ENCODE measurements at places on chromosomes 5 and 9.
A peak's percentile ranks its signal among the peaks of the same experiment; 100 is the strongest.

DNA sequence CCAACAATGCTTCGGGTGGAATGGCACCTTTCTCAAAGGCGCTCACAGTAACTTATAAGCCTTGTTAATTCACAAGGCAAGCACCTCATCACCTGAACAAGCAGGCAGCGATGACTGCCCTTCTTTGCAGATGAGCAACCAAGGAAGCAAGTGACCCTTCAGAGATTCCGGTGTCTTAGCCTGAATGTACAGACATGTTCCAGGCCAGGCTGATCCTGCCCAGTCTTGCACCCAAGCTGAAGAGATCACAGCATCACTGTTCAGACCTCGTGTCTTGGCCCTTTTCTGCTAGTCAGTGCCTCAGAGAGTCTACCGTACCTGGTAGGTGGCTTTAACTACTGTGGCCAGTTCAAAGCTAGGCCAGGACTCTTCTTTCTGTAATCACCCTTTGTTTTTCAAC, 94.7 kb upstream of the ERCC6L2 start:
- DNase-seq = no peak

DNA sequence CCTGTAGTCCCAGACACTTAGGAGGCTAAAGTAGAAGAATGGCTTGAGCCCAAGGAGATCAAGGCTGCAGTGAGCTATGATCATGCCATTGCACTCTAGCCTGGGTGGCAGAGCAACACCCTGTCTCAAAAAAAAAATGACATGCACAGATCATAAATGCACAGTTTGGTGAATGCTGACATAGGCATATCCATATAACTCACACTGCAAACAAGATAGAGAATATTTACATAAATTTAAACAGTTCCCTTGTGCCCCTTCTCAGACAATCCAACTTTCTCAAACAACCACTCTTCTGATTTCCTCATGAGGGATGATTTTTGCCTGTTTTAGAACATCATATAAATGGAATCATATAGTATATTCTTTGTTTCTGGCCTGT, 88.7 kb upstream of the CAST start:
- no peak for DNase-seq

- no peak for DNase-seq
Observed at GRCh38 chr5:32076699-32077695, 97.1 kb downstream of the GOLPH3 start.

- peak; percentile 74 for DNase-seq
Observed at GRCh38 chr9:121201045-121201737, 478 bp downstream of the RAB14 start.

- DNase-seq = no peak
Observed at GRCh38 chr5:139901986-139902385, 106.4 kb downstream of the PSD2 start.

- DNase-seq = peak; percentile 73
Observed at GRCh38 chr5:176535101-176535663, 2.0 kb downstream of the RNF44 start.

GRCh38 chr5:137400571-137400970, 98.6 kb downstream of the SPOCK1 start:
- DNase-seq = no peak

DNA sequence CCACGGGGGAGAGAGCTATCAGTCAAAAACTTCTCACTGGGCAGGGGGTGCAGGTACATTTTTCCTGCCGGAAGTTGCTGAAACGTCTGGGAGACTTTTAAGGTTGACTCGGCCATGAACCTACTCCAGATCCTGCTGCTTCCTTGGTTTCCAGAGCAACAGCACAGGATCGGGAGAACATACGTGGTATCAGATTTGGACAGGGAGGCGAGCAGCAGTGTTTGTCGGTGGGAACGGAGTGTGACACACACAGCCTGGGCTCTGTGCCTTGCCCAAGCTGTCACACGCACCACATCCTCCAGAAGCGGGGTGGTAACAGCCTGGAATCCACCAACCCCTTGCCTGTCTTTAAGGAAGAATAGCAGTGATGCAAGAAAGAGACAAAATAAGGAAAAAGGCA, 276.5 kb downstream of the SLIT3 start:
- DNase-seq = no peak

- DNase-seq = no peak
Observed at GRCh38 chr9:22052376-22052945, 43.4 kb upstream of the CDKN2B start.

- peak; percentile 37 for DNase-seq
Observed at GRCh38 chr5:59799668-59800346, 93.7 kb downstream of the PDE4D start.

GRCh38 chr5:126848253-126848652, 71.3 kb downstream of the LMNB1 start:
- DNase-seq = no peak

GRCh38 chr9:88390371-88390990, 2.2 kb downstream of the SPIN1 start:
- no peak for DNase-seq

GRCh38 chr9:129273941-129274684, 96.1 kb upstream of the IER5L start:
- DNase-seq = peak; percentile 23

- no peak for DNase-seq
Observed at GRCh38 chr9:133526721-133527321, 2.1 kb upstream of the MYMK start.

DNA sequence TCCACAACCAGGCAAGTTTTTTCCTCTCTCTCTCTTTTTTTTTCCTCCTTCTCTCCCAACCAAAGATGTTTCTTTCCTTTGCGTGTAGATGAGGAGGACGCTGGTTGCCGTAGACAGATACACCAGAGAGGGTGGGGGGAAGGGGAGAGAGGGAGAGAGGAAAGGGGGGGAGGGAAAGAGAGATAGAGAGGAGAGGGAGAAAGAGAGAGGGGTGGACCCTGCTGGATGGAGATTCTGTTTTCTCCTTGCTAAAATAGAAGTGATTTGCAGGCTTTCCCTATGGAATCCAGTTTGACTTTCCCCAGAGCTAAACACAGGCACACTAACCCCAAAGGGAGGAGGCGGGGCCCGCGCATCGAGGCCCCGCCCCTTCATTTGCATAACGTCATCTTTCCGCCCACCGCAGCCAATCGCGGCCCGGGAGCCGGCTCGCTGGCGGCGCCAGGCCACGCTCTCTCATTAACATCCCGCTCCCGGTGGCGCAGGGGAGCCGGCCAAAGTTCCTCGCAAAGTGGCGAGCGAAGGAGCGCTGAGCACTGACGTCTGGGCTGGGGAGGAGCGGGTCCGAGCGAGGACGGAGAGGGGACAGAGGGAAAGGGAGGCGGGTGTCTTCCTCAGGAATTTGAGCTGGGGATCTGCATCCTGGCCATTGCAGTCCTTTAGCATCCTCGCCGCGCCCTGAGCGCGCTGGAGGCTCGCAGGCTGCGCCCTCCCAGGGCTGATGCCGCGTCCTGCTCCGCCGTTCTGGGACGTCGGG, 487 bp upstream of the EBF1 start:
- DNase-seq = peak; percentile 90

- no peak for DNase-seq
Observed at GRCh38 chr5:143966280-143966679, 154.3 kb downstream of the HMHB1 start.

- DNase-seq = no peak
Observed at GRCh38 chr5:56466136-56466816, 233.1 kb upstream of the ANKRD55 start.

DNA sequence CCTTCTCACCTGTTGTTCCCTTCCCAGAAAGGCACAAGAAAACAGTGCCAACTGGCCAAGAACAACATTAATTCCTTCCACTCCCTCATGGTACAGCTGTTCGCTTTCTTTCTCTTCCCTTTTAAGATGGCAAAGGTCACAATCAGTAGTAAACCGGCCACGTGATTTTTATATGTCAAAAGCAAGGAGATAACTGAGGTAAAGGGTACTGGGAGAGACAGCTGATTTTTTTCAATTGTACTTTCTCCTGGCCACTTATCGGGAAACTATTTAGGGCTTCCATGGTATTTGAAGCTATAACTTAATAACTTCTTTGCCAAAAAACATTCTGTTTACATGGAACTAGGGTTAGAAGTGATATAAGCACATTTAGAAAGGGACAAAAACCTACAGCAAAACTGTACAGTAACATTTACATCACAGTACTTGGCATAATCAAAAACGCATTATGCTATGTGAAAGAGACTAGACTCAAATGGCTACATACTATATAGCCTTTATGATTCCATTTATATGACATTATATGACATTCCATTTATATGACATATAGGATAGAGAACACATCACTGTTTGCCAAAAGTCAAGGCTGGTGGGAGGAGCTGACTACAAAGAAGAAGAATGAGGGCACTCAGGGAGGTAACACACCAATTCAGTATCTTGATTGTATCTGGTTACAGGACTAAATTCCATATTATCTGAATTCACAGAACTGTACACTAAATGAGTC, 24.8 kb downstream of the PLPP1 start:
- no peak for DNase-seq

DNA sequence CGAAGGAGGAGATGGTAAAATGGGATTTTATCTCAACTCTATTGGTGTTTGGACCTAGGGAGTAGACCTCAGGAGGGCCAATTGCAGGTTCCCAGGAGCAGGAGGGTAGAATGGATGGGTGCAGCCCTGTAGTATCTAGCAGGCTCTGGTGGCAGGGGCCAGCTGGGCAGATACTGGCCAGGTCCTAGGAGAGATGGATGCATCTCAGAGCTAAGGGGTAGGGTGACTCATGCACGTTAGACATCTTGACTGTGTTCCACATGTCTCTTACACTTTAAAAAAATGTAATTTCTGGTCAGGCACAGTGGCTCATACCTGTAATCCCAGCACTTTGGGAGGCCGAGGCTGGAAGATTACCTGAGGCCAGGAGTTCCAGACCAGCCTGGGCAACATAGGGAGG, 22.4 kb downstream of the PSD2 start:
- no peak for DNase-seq

DNA sequence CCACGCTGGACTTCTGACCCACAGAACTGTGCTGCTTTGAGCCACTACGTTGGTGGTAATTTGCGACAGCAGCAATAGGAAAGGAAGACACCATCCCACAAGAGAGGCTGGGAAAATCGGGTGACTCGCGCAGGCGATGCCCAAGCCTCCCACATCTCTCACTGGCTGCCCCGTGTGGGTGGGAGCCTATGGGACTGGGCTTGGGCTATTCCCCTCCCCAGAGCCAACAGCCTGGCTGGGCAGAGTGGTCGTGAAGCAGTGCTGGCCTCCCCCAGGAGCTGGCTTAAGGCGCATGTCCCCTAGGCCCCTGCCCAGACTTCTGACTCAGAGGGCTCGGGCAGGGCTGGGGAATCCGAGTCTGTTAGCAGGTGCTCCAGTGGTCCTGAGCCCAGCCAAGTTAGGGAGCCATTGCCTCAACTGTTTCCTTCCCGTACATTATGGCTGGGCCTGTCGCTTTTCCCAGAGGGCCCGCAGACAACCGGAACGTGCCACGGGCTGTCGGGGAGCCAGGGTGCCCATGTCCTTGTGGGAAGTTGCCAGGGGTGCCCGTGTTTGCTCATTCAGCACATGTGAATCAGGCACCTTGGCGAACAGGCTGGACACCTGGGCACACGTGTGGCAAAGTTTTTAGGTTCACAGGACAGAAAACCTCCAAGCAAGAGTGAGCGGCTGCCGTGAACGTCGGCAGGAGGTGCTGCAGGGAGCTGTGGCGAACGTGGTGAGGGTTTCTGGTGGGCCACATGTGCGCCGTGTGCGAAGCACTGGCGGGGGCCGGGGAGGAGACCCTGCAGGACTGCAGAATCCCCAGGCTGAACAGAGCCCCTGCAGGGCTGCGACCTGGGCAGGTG, 7.0 kb upstream of the RASGEF1C start:
- DNase-seq = no peak

GRCh38 chr9:29211003-29211579, 1637.8 kb upstream of the C9orf72 start:
- no peak for DNase-seq

DNA sequence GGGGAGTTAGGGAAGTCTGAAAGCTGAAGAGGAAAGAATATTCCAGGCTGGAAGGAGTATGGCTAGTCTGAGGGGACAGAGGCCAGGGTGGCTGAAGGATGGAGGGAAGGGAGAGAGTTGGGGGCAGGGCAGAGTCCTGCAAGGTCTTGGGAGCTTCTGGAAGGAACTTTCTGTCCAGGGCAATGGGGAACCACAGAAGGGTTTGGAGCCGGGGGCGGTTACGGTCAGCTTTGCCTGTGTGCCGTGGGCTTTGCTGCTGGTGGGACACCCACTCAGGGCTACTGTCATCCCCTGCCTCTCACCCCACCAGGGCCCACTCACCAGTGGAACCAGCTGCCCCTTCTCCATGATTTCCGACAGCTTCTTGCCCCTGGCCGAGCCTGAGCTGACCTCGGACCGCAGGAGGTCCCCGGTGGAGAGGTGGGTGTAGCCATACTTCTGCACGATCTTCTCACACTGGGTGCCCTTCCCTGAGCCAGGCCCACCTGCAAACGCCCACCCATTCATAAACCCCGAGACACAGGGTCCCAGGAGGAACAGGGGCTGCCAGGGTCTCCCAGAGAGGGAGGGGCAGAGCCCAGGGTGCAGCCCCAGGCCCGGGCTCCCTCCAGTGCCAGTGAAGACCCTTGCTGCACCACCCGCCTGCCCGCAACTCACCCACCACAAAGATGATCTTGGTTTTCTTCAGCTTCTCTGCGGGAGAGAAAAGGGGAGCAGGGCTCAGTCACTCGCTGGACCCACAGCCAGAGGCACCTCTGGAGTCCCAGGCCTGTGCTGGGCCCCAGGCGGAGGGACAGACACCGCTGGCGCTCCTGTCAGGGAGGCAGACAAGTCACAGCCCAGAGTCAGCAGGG, 4.9 kb downstream of the AK1 start:
- DNase-seq = no peak

DNA sequence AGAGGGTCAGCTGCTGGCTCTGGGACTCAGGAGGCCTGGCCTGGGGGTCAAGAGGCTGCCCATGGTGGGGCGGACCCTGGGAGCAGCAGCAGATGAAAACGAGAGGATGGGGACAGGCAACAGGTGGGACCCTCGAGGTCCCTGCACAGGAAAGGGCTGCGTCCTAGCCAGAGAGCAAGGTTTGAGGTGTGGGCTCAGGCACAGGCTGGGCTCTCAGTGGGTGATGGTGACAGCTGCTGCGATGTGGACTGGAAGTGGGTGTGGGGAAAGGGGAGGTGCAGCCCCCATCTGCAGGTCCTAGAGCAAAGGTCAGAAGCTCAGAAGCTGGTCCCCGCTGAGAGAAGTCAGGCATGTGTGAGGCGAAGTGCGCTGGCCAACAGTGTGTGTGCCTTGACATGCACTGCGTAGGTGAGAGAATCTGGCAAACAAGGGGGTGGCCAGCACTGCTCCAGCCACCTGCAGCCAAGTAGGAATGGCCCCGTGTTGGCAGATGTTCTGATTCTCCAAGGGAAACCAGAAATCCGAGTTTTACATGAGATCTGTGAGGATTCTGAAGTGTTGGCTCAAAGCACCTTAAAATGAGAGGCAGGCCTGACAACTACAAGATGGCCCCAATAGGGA, 85.7 kb downstream of the COL23A1 start:
- no peak for DNase-seq

DNA sequence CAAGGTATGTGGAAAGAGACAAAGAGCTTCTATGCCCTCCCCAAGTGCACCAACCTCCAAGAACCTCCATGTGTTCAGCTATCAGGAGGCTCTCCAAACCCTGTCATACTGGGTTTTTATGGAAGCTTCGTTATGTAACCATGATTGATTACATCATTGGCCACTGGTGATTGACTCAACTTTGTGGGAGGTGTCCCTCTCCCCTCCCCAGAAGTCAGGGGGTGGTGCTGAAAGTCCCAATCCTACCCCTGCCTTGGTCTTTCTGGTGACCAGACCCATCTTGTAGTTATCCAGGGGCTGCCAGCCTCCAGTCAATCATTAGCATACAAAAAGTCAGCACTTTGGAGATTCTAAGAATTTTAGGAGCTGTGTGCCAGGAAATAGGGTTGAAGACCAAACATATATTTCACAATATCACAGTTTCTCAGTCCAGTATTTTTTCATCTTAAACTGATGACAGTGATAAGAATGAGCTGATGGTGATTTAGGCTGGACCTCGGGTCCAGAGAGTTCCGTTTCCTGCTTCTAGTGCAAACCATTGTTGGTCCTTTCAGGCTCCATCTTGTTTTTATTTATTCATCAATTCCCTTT, 27.3 kb upstream of the FANCC start:
- DNase-seq = no peak
